ENCODE measurements at places on chromosomes 16 and 17.

- no peak for DNase-seq
These were observed 15.4 kb upstream of the NUBP1 start for GRCh38 chr16:10728003-10728887.

- no peak for DNase-seq
These were observed 12.8 kb upstream of the MT4 start for GRCh38 chr16:56551796-56552738.

DNA sequence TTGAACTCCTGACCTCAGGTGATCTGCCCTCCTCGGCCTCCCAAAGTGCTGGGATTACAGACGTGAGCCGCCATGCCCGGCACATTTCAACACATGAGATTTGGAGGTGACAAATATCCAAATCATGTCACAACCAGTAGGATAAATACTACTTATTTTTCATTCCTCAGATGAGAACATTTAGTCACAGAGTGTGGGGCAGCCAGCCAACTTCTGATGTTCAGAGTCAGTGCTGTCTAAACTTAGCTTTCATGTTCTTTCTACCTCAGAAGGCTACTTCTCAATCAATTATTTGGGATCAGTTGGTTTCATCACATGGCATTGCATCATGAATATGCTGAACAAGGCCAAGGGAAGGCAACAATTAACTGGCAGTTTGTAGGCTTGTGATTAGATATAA, 134.5 kb downstream of the CDH13 start:
- DNase-seq: no peak

DNA sequence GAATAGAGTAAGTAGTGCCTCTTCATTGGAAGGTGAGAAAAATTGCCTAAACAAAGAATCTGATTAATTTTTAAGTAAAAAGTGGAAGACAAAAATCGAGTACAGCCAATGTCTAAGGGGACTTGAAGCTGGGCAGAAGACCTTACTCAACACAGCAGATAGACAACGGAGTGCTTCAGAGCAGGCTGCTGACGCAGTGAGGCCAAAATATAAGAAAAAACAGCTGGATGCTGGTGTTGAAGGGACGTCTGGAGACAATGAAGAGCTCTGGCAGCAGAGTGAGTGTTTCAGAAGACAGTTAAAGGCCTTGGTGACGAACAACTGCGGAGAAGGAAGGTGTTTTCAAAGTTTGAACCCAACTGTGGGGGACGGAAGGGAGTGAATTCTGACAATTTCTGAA, 169.8 kb downstream of the MRTFB start:
- DNase-seq: no peak

DNA sequence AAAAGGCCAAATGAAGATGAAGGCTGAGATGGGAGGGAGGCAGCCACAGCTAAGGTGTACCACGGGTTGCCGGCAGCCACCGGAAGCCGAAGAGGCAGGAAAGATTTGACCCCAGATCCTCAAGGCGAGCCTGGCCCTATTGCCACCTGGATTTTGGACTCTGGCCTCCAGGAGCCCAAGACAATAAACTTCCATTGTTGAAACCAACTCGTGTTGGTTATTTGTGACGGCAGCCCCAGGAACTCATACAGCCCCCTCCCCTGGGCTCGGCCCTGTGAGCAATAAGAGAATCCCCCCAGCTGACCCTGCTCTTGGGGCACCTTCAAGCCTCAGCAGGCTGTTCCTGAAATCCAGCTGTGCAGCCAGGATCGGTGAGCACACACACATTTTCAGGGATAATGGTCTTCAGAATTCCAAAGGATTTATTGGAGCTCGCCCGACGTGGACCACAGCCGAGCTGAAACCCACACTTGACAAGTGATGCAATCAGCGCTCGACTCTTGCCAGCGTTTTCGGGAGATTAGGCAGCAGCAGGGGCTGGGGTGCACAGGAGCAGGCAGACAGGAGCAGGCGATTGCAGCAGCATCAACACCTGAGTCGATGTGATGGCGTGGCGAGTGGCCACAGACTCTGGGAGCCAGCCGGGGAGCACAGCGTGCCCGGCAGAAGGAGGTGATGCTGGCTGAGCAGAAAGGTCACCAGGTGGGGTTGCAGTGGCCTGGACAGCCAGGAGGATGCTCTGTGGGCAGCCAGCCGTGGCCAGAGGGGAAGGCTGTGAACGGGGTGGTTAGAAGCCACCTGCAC, 22.4 kb upstream of the CBX4 start:
- no peak for DNase-seq

- no peak for DNase-seq
These were observed 2.9 kb downstream of the FXR2 start for GRCh38 chr17:7611635-7612293.

- DNase-seq: no peak
These were observed 131.3 kb downstream of the PMP22 start for GRCh38 chr17:15133826-15134225.

GRCh38 chr17:77774182-77774581, 184.3 kb upstream of the TNRC6C start:
- DNase-seq: no peak

DNA sequence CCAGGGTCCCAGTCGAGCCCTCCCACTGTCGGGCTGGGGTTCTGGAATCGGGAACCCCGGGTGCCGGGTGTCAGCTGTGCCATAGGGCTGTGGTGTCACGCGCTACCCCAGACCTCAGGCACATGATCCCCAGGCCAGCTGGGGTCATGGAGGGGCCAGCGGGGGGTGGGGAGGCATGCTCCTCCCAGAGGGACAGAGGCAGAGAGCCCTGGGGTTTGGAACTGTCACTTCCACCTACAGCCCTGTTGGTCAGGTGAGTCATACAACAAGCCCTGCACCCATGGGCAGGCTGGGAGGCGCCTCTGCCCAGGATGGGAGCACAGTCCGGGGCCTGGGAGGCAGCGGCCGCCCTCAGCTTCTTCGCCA, 63.0 kb downstream of the BAIAP2 start:
- no peak for DNase-seq

- no peak for DNase-seq
These were observed 60.6 kb upstream of the ENDOV start for GRCh38 chr17:80354336-80354735.

GRCh38 chr17:5237541-5238016, 2.9 kb upstream of the SCIMP start:
- peak; percentile 28 for DNase-seq

DNA sequence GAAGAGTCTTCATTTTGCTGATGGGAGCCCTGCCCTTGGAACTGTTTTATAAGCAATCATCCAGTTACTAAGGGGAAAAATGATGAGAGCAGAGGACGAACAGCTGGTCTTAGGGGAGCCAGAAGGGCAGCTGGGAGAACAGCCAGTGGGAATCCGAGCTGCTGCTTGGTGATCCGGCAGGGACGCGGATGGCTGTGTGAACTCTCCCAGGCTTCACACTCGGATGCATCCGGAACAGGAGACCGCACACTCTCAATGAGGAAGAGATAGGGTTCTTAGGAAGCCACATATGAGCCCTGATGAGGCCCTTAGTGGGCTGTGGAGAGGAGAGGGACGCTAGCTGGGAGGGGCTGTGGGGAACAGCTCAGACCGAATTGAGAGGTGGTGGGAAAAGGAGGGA, 5.0 kb upstream of the CACNG5 start:
- DNase-seq: no peak

- DNase-seq: no peak
These were observed 66.7 kb upstream of the FOXF1 start for GRCh38 chr16:86443508-86444147.

DNA sequence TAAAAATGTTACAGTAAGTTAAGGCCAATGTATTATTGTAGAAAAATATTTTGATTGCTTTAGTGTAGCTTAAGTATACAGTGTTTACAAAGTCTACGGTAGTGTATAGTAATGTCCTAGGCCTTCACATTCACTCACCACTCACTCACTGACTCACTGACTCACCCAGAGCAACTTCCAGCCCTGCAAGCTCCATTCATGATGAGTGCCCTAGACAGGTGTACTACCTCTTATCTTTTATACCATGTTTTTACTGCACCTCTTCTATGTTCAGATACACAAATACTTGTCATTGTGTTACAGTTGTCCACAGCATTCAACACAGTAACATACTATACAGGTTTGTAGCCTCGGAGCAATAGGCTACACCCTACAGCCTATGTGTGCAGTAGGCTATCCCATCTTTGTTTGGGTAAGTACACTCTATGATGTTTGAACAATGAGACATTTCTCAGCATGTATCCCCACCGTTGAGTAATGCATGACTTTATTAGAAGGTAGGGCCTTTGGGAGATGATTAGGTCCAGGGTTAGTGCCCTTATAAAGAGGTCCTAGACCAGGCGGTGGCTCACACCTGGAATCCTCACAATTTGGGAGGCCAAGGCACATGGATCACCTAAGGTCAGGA, 117.8 kb downstream of the SLC39A11 start:
- DNase-seq: no peak
